Inflammatory macrophage treated with lipopolysaccharide for 1 hour (primary cell): ENCODE measurements at places on chromosomes 3 and 15.

- DNase-seq: no peak
These were observed 20.5 kb upstream of the ACTC1 start for GRCh38 chr15:34815836-34816235.

- DNase-seq: peak; percentile 28
These were observed 1.6 kb upstream of the SHOX2 start for GRCh38 chr3:158107605-158108444.

GRCh38 chr15:34154725-34155204 lies 52.9 kb downstream of the PGBD4 start:
- no peak for DNase-seq

GRCh38 chr3:31265646-31266428 lies 266.9 kb upstream of the STT3B start:
- DNase-seq: peak; percentile 69

GRCh38 chr3:153291059-153291685 lies 129.1 kb downstream of the RAP2B start:
- peak; percentile 69 for DNase-seq

- DNase-seq: peak; percentile 7
These were observed 68.8 kb downstream of the CTNNB1 start for GRCh38 chr3:41267975-41268640.

DNA sequence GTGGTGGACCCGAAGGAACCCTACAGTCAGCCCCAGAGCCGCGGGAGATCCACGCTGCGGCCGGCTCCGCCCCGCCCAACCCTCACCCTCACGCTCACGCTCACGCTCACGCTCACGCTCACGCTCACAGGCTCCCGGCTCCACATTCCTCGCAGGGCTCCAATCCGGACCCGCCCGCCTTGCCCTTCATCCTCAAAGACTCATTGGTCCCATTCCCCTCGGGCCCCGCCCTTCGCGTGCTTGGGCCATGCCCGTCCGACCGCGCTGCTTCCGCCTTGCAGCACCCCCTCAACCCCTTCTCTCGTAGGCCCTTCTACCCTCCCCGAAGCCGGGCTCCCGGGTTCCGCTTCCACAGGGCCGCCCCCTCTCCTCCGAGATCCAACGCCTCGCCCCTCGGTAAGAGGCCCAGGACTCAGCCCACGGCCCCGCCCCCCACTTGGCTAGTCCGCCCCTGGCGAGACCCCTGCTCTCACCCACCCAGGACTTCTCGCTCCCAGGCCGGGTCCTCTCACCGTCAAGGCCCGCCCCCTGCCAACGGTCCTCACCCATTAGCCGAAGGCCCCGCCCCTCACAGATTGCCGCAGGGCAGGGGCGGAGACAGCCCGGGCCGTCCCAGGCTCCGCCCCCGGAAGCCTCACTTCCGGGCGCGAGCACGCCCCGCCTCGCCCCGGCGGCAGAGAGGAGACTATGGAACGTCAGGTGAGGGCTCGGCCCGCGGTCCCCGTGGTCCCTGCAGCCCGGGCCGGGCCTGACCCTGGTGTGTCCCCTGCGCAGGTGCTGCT lies at the start of gene APEH:
Gene APEH, plus strand, starts transcription at position 637 of the 782 bp plus-strand sequence. Its CDS starts 51 bp downstream, at position 688.
- DNase-seq: peak; percentile 95

DNA sequence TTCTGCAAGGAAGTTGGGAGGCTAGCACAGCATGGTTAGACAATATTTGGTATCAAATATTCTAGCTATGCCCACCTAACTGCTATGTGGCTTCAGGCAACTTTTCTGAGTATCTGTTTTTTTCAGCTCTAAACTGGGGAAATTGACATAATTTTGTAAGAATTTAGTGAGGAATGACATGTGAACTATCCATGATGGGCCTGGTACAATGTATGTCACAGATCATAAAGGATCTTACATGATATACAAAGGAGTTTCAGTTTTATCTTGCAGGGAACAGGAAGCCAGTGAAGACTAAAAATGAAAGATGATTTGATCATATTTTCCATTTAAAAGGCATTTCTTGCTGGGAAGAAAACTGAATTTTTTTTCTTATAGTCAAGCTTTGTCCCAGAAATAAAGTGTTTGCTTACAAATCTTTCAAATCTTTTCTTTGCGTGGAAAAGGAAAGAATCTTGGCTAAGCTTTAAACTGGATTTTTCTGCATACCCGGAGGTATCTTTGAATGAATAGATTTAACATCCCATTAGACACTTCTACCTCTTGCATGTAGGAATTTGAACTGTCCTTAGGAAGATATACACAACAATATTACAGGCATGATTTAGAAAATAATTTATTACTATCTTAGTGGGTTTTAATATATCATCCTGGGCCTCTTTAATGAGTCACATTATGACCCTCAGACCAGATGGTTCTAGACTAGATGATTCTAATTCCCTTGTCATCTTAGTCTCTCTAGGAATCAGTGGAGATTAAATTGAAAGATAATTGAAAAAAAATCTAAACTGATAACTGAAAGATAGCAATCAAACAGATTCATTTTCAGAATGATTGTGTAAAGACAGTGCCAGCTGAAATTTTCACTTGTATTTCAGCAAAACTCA lies 436.0 kb upstream of the THBS1 start:
- no peak for DNase-seq

DNA sequence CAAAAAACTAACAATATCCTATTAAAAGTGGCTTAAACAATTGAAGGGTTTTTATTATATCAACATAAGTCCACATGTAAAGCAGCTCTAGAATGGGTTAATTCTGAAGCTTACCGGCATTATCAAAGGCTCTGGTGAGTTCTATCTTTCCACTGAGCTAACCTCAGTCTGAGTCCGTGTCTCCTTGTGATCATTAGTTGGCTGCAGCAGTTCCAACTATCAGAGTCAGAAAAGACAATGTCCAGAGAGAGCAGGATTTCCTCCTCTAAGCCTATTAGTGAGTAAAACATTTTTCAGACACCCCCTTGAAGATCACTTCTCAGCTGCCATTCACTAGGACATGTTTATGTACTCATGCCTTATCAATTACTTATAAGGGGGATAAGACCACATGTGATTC lies 49.9 kb downstream of the DHX36 start:
- no peak for DNase-seq

- peak; percentile 31 for DNase-seq
These were observed 62.8 kb downstream of the ABHD2 start for GRCh38 chr15:89150762-89151664.

DNA sequence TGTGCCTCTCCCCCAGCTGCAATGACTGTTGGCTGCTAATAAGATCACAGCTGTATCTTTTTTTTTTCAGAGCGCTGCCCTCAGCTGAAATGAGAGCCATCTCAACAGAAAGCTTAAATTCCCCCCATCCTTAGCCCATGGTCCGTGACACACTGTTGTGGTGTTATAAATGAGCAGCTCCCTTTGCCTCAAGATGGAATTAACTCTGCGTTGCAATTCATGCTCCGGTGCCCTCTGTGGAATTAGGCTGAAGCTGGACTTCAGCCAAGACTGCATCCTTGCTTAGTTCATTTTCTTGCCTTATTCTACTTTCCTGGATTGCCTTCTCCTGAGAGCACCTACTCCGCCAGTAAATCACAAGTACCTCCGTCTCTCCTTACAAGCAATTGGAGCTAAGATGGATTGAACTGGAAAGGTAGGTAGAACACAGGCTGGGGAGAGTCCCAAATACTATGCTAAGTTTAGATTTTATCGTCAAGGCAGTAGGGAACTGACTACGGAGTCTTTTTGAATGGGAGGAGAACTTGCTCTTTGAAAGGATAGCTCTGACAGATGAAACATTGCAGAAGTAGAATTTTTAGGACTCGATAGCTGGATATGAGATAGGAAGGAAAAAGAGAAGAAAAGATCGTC lies 39.0 kb upstream of the THRB start:
- no peak for DNase-seq

GRCh38 chr3:172582712-172583111 lies 59.5 kb upstream of the TNFSF10 start:
- DNase-seq: no peak

GRCh38 chr3:196633555-196634151 lies 5.8 kb upstream of the NRROS start:
- DNase-seq: no peak
